Right lung (tissue), 10 donors: ENCODE measurements at places on chromosomes 16 and 17.

- DNase-seq = no peak
Observed at GRCh38 chr17:74433421-74434121, 1.7 kb downstream of the GPRC5C start.

- peak; percentile 37 for DNase-seq
Observed at GRCh38 chr16:76232704-76233103, 44.5 kb upstream of the CNTNAP4 start.

DNA sequence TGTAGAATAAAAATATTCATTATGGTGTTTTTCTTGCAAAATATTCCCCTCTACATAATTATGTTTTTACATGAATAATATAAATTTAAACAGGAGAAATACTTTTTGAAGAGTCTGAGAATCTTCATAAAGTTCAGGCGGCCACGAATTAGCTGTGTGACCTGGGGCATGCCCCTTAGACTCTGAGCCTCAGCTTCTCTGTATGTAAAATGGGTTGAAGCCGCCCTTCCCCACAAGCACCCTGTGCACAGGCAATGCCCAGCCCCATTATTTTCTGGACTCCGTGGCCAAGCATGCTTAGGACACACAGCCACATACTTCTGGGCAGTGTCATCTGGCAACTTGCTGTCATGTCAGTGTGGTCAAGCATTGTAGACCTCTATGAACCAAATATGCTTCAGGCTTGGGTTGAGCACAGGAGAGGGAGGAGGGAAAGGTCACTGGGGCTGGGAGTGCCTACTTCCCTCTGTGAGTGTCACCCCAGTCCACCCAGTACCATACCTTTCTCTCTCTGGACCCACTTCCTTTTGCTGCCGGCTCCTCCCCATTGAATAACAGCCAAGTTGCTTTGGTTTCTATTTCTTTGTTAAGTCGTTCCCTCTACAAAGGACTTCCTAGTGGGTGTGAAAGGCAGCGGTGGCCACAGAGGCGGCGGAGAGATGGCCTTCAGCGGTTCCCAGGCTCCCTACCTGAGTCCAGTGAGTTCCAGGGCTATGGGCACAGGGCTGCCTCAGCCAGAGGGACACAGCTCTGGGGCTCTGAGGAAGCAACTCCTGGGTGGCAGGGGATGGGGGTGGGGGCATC is at the start of gene LGALS9:
LGALS9 (plus strand) TSS at position 582 of the 804 bp plus-strand sequence; CDS start at position 660, 78 bp downstream.
- no peak for DNase-seq

DNA sequence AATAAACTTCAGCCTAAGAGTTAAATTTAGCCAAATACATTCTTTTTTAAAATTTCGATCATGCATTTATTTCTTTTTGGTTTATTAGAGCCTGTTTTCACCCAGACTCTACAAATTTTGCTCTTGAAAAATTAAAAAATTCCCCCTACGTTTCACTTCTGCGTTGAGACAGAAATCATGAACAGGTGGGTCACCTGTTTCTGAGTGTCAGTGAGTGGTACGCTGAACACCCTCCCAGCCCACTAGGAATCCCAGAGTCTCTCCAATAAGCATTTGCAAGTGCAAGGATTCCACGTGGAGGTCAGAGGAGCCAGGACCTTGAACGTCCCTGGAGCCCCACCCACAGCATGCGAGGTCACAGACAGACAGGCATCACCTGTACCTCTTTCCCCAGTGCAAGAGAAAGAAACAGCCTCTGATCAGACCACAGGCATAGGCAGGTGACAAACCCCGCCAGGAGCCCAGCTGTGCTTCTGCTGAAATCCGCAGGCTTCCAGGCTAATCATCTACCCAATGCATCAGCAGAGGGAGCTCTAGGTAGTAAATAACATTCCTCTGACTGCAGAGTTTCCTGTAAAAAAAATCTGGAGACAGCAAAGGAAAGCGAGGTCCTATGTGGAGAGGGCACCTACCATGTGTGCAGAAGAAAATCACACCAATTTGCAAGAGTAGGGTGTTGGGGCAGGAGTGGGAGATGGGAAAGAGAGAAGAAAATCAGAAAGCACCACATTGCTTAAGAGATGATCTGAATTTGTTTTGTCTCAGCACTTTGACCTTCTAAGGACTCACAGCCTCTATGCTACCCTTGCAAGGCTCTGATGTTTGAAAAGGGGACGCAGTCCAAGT is 5.9 kb upstream of the XYLT1 start:
- DNase-seq = no peak

DNA sequence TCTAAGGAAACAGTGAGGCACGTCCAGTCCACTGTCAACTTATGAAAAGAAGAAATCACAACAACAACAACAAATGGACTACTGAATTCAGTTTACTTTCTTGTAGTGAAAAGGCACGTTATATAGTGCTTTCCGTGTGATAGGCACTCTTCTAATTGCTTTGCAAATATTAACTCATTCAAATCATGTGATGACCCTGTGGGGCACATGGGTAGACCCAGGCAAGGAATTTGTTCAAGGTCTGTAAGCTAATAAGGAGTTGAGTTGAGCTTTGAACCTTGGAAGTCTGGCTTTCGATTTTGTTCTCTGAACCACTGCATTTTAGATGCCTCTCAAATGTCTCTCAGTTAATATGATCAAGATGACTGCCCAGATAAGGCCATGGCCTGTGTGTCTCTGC is 295.1 kb upstream of the RBFOX1 start:
- no peak for DNase-seq

DNA sequence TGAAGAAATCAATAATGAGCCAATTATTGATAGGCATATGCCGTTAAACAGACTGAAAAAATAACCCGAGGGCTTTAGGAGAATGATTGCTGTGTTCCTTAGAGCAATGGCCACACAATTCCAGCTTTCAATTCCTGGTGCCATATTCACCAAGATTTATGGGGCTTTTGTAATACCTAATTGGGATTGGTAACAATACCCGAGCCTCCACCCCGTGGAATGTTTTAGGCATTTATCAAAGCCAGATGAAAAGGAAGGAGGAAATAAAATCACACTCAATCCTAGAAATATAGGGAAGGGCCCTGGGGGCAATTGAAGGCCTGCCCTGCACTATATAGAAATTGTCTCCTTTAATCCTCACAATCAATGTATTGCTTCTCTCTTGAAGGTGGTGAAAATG is 42.1 kb upstream of the MLYCD start:
- no peak for DNase-seq
